Spleen (tissue), 13 donors: ENCODE measurements at places on chromosomes 11 and 22.

- no peak for DNase-seq
Observed at GRCh38 chr11:46719048-46719542, at the start of gene F2. Gene F2 (plus strand): TSS chr11:46719213. CDS start chr11:46719236, 23 bp downstream.

- peak; percentile 98 for DNase-seq
Observed at GRCh38 chr22:46150034-46150654, at the start of gene PPARA. Gene PPARA (plus strand): TSS chr22:46150526. CDS start chr22:46198384, 47,858 bp downstream.

DNA sequence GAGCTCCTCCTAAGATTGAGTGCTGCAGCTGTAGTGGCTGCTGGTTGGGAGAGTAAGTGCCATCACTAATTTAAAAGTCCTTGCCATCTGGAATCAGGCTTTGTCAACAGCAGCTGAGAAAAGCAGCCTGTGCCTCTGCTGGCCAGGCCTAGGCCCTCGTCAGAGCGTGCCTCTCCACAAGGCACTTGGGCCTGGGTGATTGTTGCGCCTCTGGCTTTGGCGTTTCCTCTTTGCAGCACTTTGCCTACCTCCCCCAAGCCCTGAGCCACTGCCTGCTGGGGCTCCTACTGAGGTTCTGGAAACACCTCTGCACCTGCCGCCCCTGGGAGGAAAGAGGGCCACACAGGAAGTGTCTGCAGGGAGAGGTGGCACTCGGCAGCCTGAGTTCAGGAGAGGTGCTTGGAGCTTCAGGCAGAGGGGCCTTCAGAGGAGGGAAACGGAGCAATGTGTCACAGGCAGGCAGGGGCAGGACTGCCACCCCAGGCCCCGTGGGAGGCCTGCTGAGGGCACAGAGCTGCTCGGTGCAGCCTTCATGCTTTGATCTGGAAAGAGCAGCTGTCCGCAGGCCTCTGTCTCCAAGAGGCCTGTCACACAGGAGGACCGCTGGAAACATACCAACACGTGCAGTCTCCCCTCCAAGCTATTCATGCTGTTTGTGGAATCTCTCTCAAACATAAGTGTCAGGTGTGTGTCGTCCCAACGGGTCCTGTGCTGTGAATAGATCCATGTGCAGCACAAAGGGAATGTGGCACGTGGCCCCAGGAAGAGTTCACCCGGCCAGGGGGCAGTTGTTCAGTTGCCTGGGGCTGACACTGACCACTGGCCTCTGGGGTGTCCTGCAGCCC, 61.5 kb upstream of the EMID1 start:
- no peak for DNase-seq

- DNase-seq, result no peak
Observed at GRCh38 chr22:22698263-22698750, 53.9 kb downstream of the GGTLC2 start.

GRCh38 chr11:126129727-126130671, 67.3 kb upstream of the CDON start:
- peak; percentile 54 for DNase-seq
